ENCODE measurements at places on chromosomes 7 and 10.

DNA sequence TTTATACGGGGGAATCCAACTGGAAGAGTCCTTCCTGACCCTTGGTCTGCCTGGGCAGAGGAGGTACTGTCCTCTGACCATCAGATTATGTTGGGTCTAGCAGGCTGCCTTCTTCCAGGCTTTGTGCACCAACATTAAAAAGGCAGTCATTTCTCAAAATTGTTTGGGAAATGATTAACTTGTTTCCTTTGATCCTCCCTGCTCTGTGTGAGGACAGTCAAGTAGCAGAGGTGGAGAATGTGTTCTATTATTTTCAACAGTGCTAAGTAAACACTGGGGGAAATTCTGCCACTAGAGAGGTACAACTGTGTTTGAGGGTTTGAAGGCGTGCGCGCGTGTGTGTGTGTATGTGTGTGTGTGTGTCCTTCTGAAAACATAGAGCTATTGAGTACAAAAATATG, 20.6 kb downstream of the ACSL5 start:
- DNase-seq: no peak

DNA sequence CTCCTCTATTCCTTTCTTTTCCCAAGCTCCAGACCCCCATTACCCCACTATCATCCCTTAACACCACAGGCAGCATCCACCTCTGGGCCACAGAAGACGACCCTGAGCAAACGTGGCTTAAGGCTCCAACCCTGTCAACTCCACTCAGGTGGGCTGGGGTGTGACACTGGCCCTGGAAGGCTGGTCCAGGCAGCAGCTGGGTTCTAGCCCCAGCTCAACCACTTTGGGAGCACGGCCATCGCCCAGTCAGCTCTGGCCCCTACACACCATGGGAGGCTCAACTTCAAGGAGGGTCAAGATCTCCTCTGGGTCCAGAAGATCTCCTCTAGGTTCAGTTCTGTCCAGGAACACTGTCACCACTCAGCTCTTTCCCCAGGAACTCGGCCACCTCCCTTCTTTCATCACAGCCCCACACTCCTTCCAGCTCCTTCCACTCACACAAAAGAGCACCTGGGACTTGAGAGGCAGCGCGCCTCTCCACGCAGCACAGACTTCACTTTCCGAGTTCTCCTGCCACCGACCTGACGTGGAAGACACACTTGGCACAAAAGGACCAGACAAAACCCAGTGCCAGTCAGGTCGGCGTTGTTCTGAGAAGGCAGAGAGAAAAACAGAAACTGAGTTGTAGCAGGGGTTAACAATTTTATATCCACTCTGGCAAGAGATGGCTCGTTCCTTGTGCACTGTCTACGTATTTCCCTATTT, 84.1 kb downstream of the CTBP2 start:
- no peak for DNase-seq

GRCh38 chr10:51022933-51023585, 51.2 kb upstream of the PRKG1 start:
- DNase-seq: no peak

DNA sequence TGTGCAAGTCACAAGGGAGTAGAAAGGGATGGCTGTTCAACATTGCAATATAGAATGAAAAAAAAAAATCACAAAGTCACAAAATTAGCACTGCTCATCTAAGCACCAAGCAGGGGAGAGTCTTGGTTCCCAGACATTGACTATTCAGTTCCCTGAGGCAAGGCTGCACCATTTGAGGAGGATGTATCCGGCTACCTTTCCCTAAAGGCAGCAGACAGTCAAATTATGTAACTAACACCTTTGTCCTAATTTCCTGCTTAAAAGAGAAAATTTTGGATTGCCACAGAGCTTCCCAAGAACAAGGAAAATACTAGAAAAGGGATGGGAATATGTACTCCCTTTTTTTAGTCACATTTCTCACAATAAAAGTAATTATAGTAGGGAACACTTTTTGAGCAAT, 148.1 kb downstream of the PCLO start:
- DNase-seq: no peak

GRCh38 chr7:32582036-32582435, 86.7 kb downstream of the AVL9 start:
- DNase-seq: no peak

DNA sequence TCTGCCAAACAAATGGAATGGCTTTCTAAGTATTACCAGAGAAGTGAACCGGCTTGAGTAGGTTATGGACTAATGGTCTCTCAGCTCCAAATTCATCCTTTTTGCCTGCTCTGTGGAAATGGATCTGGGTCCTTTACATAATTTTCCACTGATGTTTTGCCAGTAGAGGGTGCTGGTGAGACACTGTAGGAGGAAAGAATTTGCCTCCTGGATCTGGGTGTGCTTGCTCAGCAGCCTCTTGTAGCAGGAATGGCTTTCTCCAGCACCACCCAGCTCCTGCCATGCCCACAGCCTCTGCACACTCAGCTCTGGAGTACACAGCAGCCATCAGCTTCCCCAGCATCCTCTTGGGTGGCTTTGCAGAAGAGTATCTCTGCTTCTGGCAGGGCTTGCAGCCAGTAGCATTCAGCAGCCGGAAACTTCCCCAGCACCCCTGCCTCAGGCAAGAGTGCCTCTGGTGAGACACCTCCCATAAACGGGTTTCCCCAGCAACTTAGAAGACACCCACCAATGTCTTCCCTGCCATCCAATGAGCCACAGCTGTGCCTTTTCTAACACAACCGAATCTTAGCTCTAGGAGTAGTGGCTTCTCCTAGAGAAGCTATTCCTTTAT, 235.0 kb upstream of the PLPP4 start:
- DNase-seq: peak; percentile 1

DNA sequence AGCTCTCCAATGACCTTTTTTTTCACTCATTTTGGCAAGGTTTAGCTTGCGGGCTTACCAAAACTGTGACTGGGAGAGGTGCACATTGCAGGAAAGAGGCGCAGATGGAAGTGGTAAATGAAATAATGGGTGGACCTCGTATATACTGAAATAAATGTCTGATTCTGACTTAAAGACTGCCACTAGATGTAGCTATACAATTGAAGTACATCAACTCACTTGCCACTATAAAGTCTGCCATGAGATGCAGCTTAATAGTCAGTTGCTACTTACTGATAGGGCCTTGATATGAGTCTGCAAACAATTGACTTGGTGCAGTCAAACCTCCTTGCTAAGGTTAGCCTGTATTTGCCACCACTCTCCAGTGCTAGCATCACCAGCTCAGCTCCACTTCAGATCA, 525.9 kb upstream of the MBL2 start:
- no peak for DNase-seq
